ENCODE measurements at places on chromosomes 1 and 21.

DNA sequence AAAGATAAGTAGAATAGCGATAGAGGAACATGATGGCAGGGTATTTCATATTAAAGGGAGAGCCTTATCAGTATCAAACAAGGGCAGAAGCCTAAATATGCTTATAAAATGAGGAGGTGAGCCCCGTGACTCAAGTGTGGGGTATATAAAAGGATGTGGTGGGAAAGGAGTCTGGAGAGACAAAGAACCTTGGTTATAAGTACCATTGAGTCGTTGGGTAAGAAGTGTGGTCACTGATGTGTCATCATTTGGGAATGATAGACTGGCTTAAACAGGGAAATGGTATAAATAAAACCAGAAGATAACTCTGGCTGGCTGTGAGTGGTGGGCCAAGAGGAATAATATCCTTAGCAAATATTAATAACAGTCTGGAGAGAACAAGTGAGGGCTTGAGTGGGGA, 10.9 kb upstream of the CD5L start:
- no peak for DNase-seq

GRCh38 chr1:33875862-33876261, 12.0 kb downstream of the HMGB4 start:
- no peak for DNase-seq

DNA sequence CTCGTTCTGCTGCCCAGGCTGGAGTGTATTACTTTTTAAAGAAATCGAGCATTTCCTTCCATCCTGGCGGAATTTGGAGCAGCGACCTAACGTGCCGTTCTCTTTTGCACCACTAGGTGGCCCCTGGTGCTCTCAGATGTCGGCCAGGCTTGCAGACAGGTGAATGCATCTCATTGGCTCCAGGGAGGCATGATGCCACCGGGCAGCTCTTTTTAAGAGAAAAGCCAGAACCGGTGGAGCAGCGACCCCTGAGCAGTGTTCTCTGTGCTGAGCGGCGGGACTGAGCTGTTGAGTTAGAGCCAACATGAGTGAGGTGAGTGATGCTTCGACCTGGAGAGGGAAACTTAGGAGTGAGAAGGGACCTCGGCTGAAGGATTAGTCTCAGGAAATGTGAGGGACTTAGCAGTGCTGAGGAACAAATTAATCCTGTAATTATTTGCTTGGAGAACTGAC, at the start of gene PCP4:
TSS of gene PCP4 (plus strand) at position 241 of the 453 bp plus-strand sequence. CDS start at position 305, 64 bp downstream.
- DNase-seq: no peak

- no peak for DNase-seq
These were observed 98.9 kb downstream of the PGBD5 start for GRCh38 chr1:230326971-230327891.

GRCh38 chr1:116288201-116288598, 84.8 kb upstream of the ATP1A1 start:
- DNase-seq: no peak

DNA sequence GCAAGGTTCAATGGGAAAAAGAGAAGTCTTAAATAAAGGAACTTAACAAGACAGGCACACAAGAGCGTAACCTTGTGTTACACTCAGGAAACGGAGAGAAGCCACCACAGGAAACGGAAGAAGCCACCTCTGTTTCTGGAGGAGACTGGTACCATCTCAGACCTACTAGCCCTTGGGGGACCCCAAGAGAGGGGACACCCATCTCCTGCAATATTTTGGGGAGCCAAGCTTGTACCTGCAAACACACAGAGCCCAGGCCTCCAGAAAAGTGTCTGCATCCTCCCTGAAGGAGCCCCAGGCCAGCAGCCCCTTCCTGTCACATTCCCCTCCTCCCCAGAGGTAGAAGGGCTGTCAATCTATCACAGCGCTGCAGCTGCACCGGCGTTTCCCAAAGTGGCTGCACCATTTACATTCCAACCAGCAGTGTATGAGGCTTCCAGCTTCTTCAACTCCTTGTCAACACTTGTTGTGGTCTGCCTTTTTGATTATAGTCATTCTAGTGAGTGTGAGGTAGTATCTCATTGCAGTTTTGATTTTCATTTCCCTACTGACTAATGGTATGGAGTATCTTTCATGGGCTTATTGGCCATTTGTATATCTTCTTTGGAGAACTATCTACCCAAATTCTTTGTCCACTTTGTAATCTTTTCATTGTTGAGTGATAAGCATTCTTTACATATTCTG, 23.0 kb upstream of the PADI1 start:
- DNase-seq: no peak

DNA sequence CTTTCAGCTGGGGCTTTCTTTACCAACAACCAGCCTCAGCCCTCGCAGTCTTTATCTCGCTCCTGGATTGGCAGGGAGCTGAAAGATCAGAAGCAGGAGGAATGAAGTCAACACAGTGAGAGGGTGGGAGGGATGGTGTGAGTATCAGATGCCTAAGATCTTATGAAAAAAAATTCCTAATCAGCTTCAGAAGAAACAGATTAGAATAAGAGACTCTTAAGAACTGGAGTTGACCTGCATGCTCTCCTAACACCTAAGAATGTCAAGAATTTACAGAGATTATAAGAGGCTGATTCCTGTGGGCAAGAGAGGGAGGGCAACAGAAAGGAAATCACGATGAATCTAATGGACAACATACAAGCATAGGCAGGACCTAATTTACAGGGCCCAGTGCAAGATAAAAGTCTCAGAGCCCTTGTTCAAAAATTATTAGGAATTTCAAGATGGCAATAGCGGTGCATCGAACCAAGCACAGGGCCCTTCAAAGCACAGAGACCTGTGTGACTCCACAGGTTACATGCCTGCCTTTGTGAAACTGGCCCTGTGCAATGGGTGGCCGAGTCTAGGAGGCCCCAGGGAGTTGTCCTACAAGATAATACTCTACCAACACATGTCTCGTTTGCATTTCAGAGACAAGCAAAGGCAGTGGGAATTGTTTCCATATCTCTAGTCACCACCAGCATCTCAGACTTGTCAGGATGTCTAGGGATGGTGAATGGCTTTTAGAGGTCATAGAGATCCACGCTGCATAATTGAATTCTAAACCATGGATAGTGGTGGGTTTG, 65.3 kb upstream of the PPP2R5A start:
- DNase-seq: no peak

DNA sequence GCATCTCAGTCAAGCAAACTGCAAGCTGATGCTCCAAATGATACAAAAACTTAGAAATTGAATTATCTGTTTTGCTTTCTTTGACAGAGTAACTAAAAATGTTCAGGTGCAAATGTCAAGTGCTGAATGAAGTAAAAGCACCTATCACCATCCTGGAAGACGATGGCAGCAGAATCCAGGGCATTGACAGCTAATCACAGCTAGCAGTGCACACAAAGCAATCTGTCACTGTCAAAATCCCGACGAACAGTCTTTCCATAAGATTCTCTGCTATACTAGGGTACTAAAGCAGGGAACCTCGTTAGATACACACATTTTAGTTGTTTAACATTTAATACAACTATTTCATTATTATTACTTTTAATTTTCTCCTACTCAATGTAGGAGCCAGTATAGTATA, 233.3 kb downstream of the BRINP3 start:
- DNase-seq: no peak

- DNase-seq: no peak
These were observed 14.9 kb downstream of the ETS2 start for GRCh38 chr21:38820471-38821239.

- no peak for DNase-seq
These were observed 2.5 kb downstream of the CNR2 start for GRCh38 chr1:23910553-23911246.

GRCh38 chr1:230794871-230795605, 47.9 kb downstream of the CAPN9 start:
- DNase-seq: no peak

- DNase-seq: no peak
These were observed 436 bp upstream of the TTLL7 start for GRCh38 chr1:83999316-83999819.

DNA sequence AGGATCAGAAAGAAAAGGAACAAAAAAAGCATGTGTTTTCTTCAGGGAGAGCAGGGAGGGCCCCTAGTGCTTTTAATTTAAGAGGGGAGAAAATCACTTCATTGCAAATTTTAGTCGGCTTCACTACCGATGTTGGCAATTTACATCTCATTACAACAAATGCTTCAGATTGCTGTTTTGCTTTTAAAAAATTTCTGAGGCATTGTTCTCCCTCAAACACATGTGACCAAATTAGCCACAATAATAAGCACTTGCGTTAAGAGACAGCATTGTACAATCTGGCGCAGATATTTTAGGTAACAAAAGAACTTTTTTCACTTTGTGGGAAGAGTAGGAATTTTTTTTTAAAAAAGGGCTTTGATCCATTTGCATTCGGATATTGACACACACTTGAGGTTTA, 29.8 kb downstream of the BEND5 start:
- DNase-seq: no peak

GRCh38 chr1:171252482-171252881, 4.2 kb downstream of the FMO1 start:
- DNase-seq: no peak

DNA sequence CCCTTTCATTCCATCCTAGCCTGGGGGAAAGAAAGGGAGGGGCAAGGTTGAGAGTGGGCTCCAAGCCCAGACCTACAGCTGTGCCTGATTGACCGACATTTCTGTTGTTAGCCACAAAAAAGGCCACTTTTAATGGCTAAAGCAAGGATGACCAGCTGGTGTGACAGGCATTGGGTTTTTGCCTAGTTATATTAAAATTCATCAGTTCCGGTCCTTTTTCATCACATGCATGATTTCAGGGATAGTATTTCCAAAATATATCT, 192.3 kb downstream of the ZNF326 start:
- DNase-seq: no peak

DNA sequence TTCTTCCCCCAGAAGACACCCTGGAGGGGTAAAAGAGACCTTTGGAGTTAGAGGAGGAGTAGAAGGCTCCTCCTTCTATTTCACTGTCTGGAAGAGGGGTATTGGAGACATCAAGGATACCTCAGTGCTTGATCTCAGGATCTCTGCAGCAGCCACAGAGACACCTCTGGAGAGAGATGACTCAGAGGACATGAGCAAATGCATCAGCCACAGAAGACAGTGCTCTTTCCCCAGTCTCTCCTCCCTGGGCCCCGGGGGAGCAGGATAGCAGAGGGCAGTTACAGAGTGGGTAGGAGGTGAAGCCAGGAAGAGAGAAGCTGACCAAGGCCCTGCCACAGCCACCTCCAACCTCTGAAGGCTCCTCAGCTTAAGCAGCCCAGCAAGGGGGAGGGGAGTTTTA, 15.3 kb upstream of the TEDDM1 start:
- no peak for DNase-seq

- no peak for DNase-seq
These were observed 70.0 kb upstream of the TNFSF4 start for GRCh38 chr1:173276922-173277800.

- DNase-seq: no peak
These were observed 153.6 kb upstream of the SAMSN1 start for GRCh38 chr21:14699433-14700407.

DNA sequence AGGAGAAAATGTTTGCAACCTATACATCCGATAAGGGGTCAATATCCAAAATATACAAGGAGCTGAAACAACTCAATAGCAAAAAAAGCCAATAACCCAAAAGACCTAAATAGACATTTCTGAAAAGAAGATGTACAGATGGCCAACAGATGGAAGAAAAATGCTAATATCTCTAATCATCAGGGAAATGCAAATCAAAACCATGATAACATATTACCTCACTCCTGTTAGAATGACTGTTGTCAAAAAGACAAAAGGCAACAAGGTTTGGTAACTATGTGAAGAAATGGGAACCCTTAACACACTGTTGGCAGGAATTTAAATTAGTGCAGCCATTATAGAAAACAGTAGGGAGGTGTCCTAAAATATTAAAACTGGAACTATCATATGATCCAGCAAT, 74.7 kb downstream of the LEPR start:
- no peak for DNase-seq

DNA sequence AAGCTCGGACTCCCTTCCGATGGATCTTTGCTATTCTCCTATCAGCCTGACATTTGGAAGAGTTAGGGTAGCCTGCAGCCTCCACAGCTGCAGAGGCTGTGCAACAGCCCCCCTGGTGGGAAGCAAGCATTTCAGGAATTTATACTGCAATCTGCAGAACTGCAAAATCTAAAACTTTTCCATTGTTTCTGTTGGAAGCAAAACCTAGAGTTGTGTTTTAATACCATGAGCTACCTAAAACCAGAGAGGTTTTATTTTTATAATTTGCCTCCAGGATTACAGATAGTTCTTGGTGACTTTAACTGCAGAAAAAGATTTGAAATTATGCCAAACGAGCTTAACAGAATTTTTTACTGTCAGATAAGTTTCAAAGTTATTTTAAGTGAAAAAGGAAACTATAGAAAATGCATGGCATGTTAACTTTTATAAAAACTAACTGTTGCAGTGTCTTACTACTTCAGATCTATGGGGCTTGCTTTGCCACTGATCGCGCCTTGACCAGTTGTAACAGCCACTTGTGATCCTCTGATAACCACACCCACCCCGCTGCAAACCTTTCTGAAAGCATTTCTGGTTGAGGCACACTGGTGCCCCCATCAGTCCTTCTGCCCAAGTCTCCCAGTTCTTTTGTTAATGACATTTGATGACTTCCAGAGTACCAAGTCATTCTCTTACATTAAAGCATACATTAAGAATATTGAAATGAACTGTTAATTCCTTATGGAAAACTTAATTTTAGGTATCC, 64.8 kb downstream of the PRDM2 start:
- no peak for DNase-seq

DNA sequence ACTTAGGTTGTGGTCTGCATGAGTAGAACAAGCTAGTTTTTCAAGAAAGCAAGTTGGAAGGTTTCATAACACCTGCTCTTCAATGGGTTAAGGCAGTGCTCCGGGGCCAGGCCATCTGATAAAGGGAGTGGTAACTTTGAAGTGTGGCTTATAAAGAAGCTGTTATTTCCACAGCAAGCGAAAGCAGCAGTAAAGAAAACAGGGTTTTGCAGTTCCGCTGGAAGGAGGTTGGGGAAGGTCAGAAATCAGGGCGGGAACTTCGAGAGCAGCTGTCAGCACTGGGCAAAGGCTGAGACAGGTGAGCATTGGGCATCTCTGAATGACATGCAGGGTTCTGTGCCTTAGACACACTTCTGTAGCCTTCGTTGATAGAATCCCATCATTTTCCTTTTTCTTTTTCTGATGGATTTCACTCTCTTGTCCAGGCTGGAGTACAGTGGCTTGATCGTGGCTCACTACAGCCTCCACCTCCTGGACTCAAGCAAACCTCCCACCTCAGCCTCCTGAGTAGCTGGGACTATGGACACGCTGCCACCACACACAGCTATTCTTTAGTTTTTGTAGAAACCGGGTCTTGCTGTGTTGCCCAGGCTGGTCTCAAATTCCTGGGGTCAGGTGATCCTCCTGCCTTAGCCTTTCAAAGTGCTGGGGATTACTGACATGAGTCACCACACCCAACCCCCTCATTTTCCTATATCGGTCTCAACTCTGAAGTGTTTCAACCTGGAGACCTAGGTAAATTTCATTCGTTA, 20.5 kb downstream of the TMEM51 start:
- no peak for DNase-seq
